ENCODE measurements at places on chromosomes 4 and X.

- no peak for DNase-seq
These were observed 249.9 kb downstream of the PRDM5 start for GRCh38 chr4:120672558-120673147.

DNA sequence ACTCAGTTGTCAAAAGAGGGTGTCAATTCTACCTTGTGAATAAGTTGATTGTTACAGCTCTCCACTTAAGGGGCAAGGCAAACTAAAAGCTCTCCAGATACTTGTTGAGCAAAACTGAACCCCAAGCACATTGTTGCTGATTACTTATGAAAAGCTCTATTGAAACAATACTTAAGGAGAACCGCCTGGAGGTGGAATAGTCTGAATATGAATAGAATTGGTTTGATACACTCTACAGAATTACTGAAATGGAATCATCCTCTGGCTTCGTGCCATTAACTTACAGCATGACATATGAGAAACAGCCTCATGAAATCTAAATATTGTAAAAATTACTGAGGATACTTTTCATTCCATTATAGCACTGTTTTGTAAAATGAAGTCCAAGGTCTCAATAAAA is 127.0 kb upstream of the SH3RF1 start:
- DNase-seq: no peak

GRCh38 chrX:107669885-107670628 is 41.7 kb downstream of the PRPS1 start:
- DNase-seq: no peak

DNA sequence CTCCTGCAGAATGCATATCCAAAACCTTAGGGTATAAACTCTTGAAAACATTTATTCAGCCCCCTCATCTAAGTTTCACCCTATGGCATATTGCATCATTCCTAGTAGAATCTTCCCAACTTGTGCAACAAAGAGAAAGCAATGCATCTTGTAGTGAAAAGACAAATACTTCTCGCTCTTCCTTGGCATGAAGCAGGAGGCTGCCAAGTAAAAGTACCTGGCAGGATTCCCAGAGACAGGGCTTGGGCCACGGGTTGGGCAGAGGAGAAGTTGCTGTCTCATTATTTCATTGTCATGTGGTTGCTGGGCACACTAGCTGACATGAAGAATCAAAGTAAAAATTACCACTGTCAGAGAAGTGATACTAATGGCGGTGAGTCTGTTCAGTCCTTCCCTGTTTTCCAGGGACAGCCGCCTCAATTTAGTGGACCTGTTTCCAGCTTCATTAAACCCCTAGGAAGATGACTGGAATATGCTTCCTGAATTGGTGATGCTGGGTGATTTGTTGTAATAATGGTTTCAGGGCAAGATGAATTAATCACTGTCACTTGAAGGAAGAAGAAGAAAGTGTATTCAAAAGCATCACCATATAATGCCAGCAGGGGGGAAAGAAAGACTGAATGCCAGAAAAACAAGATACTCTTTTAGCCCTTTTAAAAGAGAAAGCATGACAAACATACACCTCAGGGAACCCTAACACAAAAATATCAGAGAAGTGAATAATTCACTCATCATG is 380.5 kb upstream of the IGFBP7 start:
- DNase-seq: no peak

- DNase-seq: no peak
These were observed 83.7 kb downstream of the TEX13A start for GRCh38 chrX:105136786-105137185.

- DNase-seq: peak; percentile 44
These were observed 1.0 kb downstream of the PGRMC2 start for GRCh38 chr4:128286474-128287058.

GRCh38 chr4:156946516-156947424 is 24.8 kb downstream of the PDGFC start:
- DNase-seq: no peak

- DNase-seq: no peak
These were observed 46.1 kb upstream of the HCCS start for GRCh38 chrX:11064851-11065600.

DNA sequence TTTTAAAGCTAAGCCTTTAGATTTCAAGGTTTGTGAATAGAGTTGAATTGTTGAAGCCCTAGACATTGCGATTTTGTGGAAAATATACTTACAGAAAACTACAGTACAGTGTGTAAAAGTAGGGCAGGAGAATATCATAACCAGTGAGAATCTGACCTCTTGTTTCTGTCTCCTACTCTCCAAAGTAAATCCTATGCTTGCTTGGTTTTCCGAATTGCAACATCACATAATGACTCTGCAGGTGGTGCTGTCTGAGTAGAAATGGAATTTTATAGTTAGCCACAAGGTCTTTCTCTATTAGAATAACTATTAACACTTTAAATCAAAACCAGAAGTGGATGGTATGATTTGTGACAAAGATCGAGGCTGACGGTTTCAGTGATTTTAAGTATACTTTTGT is 505.6 kb downstream of the RAPGEF2 start:
- DNase-seq: no peak

DNA sequence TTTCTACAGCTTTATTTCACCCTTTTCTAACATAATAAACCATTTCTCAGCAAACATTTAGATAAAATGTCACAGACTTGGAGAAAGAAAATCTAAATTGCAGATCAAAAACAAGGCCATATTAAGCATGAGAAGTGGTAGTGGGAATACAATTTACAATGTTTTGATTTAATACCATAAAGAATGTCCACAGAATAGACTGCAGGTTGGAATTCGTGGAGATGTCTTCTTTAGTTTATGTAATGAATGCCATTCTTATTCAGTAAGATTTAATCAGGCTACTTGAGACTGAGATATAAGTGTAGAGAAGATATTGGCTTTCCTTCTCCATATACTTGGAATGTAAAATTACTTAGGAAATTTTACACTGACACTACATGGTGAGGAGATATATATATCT is 91.9 kb upstream of the ZFP42 start:
- DNase-seq: no peak
